ENCODE measurements at places on chromosomes 13 and 19. TPM values are rescaled to one million over a fixed set of nuclear protein-coding genes. Genes with fewer than 3 reads are reported as not detected.

The C2CD4C gene
- total RNA-seq, result 0.20 TPM

DNA sequence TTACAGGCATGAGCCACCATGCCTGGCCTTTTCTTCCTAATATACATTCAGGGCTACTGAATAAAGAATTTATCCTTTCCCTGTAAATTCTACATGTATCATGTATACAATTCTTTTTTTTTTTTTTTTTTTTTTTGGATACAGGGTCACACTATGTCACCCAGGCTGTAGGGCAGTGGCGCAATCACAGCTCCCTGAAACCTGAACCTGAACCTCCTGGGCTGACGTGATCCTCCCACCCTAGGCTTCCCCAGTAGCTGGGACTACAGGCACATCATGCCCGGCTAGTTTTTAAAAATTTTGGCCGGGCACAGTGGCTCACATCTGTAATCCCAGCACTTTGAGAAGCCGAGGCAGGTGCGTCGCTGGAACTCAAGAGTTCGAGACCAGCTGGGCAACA lies 6.5 kb upstream of the SLC44A2 start:
- no peak for DNase-seq

DNA sequence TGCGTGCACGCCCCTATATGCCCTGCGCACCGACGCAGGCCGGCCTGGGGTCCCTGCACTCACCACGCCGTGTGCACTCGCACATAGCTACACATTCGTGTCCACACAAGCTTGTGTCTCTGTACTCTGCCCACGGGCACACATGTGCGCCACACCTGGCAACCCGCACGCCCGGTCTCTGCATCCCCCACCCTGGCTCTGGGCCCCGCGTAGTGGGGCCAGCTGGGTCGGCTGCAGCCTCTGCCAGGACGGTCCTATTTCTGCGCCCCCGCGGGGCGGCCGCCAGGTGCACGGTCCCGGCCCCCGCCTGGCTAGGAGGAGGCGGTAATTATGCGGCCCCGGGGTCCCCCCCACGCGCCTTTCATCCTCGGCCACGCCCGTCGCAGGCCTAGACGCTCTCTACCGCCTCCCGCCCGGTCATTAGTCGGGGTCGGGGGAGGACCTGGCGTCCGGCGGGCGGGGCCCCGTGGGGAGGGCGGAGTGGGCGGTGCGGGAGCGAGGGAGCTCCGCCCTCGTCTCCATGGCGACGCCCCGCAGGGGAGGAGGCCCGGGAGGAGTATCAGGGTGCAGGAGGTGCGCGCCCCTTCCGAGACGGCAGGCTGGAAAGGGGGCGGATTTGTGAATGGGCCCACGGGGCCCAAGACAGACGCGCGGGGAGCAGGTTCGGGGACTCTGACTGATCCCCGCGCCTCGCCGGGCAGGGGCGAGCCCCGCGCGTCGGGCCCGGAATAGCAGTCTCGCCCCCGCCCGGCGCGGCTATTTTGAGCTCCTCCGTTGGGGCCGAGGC lies 2.8 kb upstream of the CIRBP start:
- DNase-seq, result no peak

GRCh38 chr19:7783991-7784423 lies 21.0 kb downstream of the CLEC4M start:
- DNase-seq, result peak; percentile 70

The NLRP7 gene
- not detected for total RNA-seq

GRCh38 chr13:24648983-24649687 lies 31.1 kb upstream of the ATP12A start:
- DNase-seq, result no peak

The ARL11 gene
- total RNA-seq, result under 0.01 TPM

The ADPRHL1 gene
- total RNA-seq, result 5.6 TPM

DNA sequence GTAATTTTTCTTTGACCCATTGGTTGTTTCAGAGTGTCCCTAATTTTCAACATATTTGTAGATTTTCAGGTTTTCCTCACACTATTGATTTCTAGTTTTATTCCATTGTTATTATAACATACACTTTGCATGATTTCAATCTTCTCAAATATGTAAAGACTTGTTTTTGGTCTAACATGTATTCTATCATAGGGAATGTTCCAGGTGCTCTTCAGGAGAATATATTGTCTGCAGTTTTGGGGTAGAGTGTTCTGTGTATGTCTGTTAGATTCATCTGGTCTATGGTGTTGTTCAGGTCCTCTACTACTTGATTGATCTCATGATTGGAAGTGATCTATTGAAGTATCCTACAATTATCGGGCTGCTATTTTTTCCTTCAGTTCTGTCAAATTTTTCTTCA lies 440.9 kb upstream of the MIR17HG start:
- no peak for DNase-seq

- no peak for DNase-seq
Observed at GRCh38 chr19:8340341-8341096, 2.5 kb downstream of the KANK3 start.

The ADAT3 gene
- total RNA-seq, result 2.6 TPM

DNA sequence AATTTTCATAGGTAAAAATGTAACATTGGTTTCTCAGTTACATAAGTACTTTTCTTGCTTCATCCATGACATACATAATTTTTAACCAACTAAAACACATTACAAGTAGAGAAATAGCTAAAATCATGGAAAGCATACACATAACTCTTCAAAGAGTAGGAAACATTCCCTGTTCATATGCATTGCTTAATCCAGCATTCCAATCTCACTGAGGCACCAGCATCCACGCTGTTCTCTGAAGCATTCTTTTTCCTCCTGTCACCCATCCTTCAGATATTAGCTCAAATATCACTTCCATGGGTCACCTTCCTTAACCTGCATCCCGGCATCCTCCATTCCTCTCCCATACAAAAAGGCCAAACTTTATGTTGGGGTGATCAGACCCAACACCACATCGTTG lies 79.1 kb downstream of the ZNF254 start:
- no peak for DNase-seq

- no peak for DNase-seq
Observed at GRCh38 chr13:107252428-107252827, 684.5 kb upstream of the ARGLU1 start.

The TNNT1 gene
- 5.9 TPM for total RNA-seq

- DNase-seq, result no peak
Observed at GRCh38 chr13:46348961-46349360, 38.1 kb downstream of the RUBCNL start.

- DNase-seq, result peak; percentile 40
Observed at GRCh38 chr13:112905990-112906641, 62.9 kb upstream of the MCF2L start.

- no peak for DNase-seq
Observed at GRCh38 chr13:75812751-75813181, 176.6 kb downstream of the LMO7 start.

GRCh38 chr13:37409756-37410155 lies 188.8 kb downstream of the POSTN start:
- DNase-seq, result peak; percentile 7

GRCh38 chr13:33918199-33918932 lies 100.4 kb downstream of the RFC3 start:
- peak; percentile 74 for DNase-seq

DNA sequence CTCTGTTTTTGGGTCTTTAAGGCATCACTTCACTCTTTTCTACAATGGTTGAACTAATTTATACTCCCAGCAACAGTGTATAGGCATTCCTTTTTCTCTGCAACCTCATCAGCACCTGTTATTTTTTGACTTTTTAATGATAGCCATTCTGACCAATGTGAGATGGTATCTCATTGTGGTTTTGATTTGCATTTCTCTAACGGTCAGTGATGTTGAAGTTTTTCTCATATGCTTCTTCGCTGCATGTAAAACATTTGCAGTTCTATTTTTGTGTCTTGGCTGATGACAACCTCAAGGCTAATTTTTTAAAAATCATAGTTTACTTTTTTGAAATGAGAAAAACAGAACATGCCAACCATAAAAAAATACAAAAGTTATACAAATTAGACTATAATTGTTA lies 258.2 kb upstream of the EDNRB start:
- no peak for DNase-seq

GRCh38 chr19:16470911-16471811 lies 609 bp downstream of the EPS15L1 start:
- no peak for DNase-seq

The INAFM1 gene
- 1.4 TPM for total RNA-seq

DNA sequence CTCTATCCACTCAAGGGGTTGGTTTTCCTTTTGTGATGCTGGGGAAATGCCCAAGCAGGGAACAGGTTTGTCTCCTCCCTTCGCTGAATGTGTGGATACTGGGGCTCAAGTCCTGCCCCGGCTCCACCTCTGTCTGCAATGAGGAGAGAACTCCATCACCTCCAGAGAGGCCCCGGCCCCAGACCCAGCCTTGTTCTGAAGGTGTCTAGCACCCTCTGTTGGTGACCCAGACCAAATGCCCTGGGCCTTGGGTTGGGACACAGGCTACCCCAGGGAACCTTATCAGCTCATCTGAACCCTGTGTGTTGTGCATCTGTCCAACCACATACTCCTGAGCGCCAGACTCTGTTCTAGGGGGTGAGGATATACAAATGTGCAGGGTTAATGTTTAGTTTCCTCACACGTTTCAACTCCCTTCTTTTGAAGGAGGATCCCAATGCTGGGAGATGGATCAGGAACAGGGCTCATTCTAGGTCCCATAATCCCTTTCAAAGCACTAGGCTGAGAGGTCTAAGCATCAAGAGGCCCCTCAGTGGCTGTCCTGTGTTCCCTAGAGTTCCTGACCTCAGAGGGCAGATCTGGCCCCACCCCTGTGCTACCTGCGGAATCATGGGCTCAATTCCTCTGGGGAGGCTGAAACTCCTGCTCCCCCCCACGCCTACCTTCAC lies 112.5 kb upstream of the SLC7A1 start:
- peak; percentile 12 for DNase-seq

GRCh38 chr13:110215606-110216005 lies 91.4 kb downstream of the COL4A1 start:
- DNase-seq, result no peak

The CYP4F8 gene
- total RNA-seq, result not detected

- peak; percentile 95 for DNase-seq
Observed at GRCh38 chr13:94112227-94112626, 367.3 kb downstream of the DCT start.

The CLEC17A gene
- total RNA-seq, result not detected

DNA sequence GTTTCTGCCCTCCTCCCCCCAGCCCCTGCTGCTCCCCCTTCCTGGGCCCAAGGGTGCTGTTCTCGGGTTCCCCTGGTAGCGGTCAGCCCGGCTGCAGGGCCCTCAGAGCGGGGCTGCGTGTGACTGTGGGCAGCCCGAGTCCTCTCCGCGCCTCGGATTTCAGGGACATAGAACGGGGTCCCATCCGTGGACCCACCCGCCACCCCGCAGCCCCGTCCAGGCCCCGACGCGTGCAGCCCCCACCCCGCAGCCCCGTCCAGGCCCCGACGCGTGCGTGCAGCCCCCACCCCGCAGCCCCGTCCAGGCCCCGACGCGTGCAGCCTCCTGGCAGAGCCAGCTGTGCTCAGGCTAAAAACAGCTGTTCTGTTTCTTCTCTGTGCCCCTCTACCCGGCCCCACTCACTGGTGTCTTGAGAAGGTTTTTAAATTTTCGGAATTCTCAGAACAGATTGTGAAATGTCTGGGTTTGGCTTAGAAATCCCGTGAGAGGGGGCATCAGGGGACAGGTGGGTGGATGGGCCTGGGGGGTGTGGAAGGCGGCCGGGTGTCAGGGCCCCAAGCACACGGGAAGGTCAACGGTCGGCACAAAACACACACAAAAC lies 5.5 kb upstream of the PRTN3 start:
- no peak for DNase-seq

DNA sequence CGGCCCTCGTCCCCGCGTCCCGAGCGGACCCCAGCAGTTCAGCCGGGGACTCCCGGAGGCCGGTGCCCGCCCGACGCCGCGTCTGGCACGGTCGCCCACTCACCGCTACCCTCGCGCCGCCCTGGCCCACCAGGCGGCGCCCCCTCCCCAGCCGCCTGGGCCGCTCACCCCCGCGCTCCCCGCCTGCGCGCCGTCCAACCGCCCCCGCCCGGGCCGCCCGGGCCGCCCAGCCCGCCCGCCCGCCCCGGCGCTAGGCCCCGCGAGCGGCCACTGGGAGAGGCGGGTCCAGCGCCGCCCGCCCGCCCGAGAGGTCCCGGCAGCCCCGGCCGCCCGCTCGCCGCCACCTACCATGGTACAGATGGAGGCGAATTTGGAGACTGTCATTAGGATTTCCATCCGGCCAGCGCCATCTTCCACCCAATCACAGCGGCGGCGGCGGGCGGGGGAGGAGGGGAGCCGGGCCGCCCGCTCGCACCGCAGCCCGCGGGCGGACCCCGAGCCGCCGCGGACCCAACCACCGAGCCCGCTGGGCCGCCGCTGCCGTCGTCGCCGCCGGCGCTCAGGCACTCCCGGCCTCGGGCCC lies at the start of gene USP12:
Gene USP12, minus strand, starts transcription at position 568 of the 583 bp plus-strand sequence. Its CDS starts 172 bp downstream, at position 396.
- no peak for DNase-seq

- peak; percentile 80 for DNase-seq
Observed at GRCh38 chr13:30112602-30113435, 194.5 kb downstream of the KATNAL1 start.

DNA sequence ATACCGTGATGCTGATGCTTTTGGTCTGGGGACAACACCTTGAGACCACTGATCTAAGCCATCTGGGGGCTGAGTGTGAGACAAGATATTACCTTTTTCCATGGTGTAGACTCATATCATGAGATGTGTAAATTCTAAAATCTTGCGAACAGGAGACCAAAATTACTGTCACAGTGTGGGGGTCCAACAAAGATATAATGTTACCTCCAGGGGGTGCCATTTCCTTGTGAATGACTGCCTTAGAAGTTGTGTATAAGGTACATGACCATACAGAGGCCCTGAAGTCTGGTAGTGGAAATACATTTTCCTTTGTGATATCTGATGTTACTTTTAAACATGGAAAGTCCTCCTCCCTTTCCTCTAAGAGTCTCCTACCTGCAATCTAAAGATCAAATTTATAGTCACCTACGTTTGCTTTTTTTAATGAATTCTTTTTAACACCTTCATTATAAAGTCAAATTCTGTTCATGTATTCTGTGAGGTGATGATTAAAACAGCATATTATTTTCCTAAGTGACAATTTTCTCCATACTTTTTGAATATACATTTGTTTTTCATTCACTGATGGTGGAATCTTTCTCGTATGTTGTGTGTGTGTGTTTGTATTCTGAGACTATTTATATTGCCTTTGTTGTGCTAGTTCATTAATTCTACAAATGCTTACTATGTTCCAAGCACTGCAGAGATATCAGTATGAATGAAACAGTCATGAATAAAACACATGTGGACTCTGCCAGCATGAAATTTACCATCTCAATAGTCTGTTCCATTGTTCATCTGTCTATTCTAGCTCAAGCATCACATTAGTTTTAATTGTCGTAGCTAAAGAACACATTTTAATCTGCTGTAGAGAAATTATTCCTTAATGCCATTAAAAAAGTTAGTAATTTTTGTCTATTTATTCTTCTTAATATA lies 113.7 kb downstream of the RFC3 start:
- DNase-seq, result peak; percentile 43

The CEACAM8 gene
- not detected for total RNA-seq

DNA sequence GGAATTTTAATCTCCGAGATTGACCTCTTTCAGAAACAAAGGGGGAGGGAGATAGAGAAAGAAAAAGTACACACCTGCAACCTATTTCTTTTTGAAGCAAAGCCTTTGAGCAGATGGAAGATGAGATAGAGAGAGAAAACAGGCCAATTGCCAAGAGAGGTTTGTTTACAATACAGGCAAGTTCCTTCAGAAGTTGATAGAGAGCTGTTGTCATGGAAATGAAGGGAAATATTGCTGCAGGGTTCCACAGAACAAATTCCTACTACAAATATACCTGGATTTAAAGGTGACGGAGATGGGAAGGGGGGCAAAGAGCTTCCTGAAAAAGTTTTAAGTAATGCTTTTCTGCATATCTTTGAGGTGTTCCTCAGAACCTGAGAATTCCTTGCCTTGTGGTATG lies 388.4 kb downstream of the NDFIP2 start:
- peak; percentile 77 for DNase-seq

Measured in renal cortical epithelial cell (primary cell).